NCI-H187 (cell line): ENCODE measurements at places on chromosomes 4 and X.
A peak's percentile ranks its signal among the peaks of the same experiment; 100 is the strongest.

DNA sequence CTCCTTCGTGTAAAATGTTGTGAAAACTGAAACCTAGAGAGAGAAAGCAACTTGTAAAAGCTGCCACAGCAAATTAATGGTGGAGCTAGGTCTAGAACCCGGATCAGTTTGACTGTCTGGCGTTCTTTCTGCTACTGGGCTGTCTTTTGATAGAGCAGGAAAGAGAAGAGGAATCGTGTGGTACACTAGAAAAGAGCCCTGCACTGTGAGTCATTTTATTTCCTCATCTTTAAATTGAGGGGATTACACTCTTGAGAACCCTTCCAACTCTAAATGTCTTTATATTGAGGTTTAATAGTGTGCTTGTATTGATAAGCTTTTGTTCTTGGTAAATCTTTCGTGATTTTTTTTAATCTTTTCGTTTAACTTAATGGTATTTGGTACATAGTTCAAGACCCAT, 4.3 kb downstream of the WDR44 start:
- no peak for DNase-seq

GRCh38 chr4:38024206-38024509, 64.0 kb downstream of the PTTG2 start:
- no peak for DNase-seq

GRCh38 chr4:110371016-110371770, 104.8 kb upstream of the ENPEP start:
- DNase-seq = no peak

GRCh38 chr4:3312362-3312761, 19.5 kb downstream of the RGS12 start:
- DNase-seq = no peak

- no peak for DNase-seq
Observed at GRCh38 chrX:71320126-71320525, 18.6 kb downstream of the ITGB1BP2 start.

- DNase-seq = peak; percentile 2
Observed at GRCh38 chrX:19904778-19905367, 17.5 kb upstream of the SH3KBP1 start.

DNA sequence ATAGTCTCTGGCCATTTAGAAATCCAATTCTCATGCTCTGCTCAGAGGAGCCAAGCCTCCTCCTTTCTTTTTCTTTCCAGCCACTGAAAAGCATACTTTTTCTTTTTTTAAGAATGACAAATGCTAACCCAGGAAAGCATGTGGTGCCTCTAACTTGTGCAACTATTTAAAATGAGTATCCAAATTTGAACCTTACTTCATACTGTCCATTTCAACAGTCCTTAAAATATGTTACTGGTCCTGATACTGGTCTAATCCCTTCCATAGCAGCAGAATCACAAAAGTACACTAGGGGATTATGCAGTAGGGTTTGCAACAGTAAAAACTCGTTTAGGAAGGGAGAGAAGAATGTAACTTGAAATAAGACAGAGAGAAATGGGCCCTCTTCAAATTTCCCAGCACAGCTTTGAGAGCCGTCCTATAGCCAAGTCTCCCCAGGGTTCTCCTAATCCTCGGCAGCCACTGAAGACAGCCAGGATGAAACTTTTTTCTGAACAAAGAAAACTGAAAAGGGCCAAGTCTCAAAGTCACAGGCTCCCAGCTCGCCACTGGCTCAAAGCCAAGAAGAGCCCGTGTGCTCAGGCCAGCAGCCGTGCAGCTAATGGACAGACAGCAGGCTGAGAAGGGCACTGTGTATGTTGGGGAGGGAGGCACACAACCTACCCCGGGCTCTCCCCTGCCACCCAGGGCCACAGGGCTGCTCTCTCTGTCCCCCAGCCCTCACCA, 39.5 kb downstream of the GPC4 start:
- DNase-seq = no peak

- no peak for DNase-seq
Observed at GRCh38 chr4:102783006-102783405, 22.2 kb upstream of the MANBA start.

- DNase-seq = no peak
Observed at GRCh38 chr4:152164561-152164960, 371.3 kb downstream of the FBXW7 start.

- DNase-seq = no peak
Observed at GRCh38 chrX:148522006-148522405, 21.6 kb downstream of the AFF2 start.

DNA sequence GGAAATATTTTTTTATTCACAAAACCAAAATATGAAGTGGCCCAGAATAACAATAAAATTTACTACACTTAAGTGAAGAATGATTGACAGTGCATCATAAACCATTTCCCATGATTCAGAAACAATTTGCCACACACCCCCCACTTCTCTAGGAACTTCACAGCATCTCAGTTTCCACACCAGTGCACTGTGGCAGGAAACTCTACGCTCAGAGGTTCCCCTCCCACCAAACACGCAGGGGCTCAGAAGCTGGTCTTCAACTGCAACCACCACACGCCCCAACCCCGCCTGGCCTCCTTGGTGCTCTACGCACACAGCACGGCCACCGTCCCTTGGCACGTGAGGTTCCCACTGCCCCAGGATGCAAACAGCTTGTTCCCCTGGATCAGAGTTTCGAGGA, 63.7 kb downstream of the ZFYVE28 start:
- DNase-seq = no peak

- no peak for DNase-seq
Observed at GRCh38 chr4:78720994-78721677, 55.0 kb upstream of the BMP2K start.

GRCh38 chr4:184163813-184164212, 53.9 kb downstream of the ENPP6 start:
- no peak for DNase-seq

DNA sequence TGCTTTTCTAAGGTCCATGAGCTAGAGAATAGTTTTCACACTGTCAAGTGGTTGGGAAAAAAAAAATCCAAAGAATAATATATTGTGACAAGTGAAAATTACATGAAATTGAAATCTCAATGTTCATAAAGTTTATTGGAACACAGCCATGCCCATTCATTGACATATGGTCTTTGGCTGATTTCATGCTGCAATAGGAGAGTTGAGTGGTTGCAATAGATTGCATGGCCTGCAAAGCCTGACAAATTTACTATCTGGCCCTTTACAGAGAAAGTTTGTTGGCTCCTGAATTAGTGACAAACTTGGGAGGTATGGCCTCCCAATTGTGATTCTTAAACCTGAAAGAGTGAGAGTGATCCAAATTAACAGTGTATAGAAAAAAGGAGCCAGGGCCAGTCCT, 115.5 kb upstream of the FAM9C start:
- no peak for DNase-seq

- DNase-seq = no peak
Observed at GRCh38 chr4:164056426-164057142, 562.1 kb downstream of the TMA16 start.

DNA sequence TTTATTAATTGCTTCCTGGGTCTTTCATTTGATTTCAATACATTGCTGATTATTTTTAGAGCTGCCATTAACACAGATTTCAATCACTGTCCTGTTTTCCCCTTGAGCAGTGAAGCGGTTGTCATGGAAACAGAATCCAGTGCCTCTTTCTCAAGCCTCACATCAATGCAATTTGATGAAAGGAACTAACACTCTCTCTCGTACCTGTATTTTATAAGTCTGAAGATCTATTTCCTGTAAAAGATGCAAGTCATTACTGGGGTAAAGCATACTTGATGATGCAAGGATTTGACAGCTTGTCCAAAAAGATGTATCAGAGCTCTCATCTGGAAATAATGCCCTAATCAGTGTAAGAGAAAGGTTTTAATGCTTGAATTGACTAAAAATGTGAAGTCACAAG, 17.9 kb upstream of the GASK1B start:
- DNase-seq = no peak

- no peak for DNase-seq
Observed at GRCh38 chr4:83174844-83175414, 60.4 kb upstream of the PLAC8 start.

GRCh38 chr4:10164877-10165283, 48.3 kb upstream of the WDR1 start:
- DNase-seq = peak; percentile 5

GRCh38 chr4:74311696-74312313, 3.5 kb downstream of the EPGN start:
- peak; percentile 36 for DNase-seq

DNA sequence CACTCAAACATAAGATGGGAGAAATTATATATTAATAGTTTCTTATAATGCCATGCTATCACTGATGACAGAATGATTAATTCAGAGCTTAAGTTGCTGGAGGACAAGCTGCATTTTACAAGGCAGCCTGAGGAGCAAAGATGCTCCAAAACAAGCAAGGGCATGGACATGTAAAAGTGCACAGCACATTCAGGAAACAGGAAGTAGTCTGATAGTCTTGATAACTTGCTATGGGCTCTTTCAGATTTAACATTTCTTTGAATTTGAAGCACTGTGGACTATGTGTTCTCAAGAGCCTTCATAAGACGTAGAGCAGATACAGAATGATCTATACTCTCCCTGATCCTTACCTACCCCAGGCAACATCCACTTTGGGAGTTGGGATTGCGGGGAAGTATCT, 50.0 kb downstream of the AMMECR1 start:
- no peak for DNase-seq

DNA sequence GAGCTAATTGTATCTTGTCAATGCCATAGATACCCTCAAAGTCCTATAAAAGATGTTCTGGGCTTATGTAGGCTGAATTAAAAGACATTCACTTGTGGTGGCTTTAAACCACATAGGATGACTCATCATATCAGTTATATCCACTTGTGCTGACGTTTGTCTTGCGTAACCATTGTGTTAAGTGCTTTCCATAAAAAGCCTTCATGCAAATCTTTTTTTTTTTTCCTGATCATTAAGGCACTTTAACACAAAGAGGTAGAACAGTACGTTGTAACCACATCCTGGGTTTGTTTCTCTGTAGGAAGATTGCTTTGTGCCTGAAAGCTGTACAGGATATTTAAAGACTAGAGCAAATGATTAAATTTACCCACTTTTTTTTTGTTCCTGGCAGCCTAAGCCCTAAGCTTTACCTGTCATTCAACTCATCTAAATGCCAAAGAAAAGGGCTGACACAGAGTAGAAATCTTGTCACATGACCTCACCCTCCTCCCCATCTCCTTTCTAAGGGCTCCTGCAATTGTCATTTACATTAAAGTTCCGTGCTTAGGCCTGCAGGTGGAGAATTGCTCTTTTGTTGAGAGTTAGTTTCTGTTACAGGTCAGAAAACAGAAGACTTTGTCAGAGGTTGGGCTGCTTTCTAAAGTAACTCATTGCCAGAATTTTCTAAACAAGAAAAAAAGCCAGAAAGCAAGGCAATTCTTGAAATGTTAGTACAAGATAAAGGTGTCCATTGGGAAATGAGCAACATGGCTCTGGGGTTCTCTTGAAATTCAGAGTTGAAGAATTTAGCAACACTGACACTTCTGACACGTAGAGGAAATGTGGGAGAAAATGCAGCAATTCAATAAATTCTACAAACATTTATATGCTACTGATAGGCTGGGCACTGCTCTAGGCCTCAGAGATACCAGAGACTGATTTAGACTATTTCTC, 555.6 kb downstream of the PPARGC1A start:
- DNase-seq = peak; percentile 86

- DNase-seq = no peak
Observed at GRCh38 chrX:111490688-111491087, 20.8 kb upstream of the SERTM2 start.

- no peak for DNase-seq
Observed at GRCh38 chr4:108203377-108203776, 34.6 kb upstream of the LEF1 start.

GRCh38 chr4:126427853-126428252, 1113.1 kb downstream of the FAT4 start:
- DNase-seq = no peak

- DNase-seq = no peak
Observed at GRCh38 chr4:11354531-11354930, 74.2 kb downstream of the HS3ST1 start.

- DNase-seq = no peak
Observed at GRCh38 chrX:153744210-153745066, 19.6 kb upstream of the PLXNB3 start.

DNA sequence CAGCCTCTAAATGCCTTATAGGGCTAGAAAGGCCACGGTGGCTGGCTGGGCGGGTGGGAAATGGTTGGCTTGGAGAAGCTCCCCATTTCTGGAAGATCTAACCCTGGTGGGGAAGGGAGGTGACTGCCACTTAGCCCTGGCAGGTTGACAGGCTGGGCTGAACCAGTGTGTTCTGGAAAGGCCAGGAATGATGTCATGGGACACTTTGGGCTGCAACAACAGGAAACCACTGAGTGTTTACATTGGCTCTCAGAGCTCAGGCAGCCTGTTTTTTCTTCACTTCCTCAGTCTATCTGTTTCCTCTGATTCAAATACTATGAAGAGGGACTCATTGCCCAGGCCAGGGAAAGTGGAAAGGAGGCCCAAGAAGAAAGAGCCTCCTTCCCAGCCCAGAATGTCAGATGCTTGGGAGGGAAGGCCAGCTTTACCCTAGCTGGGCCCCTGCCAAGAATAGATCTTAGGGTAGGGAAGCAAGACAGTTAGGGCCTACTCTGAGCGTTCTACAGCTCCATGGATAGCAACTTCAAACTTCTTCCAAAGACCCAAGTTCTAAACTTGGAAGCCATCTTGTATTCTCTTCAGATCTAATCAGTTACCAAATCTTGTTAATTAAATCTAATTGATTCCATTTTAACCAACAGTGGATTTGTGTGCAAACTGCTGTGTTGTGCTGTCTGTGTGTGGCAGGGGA, 65.8 kb upstream of the MSN start:
- DNase-seq = no peak

DNA sequence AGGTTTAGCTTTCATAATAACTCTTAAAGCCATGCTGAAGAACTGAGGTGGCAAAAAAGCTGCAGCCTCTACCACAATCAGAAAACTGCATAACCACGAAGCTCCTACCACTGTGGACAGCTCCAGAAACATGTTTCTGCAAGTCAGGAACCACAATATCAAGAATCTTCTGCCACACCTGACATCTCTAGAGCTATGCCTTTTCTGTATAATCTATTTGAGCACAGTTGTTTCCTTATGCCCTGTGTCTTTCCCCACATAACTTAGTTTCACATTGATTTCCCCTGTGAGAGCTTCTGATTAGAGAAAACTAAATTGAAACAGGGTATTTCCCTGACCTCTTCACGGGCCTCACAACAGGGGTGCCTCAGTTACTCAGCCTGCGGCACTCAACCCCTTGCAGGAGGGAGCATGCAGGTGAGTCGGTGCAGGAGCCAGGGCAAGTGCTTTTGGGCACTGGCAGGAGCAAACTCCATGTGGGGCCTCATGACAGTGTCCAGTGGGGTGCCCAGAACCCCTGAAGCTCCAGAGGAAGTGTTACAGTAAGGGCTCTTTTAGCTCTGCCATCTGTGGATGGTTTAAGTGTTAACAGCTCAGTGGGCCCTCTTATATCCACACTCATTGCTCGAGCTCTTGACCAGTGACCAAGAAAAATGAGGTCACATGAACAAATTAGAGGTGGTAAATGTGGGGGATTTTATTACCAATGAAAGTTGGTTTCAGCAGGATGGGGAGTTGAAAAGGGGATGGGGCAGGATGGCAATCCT, 132.8 kb upstream of the BMP3 start:
- no peak for DNase-seq

GRCh38 chrX:9882669-9883446, 84.3 kb upstream of the CLDN34 start:
- DNase-seq = no peak

- DNase-seq = no peak
Observed at GRCh38 chr4:8104491-8105305, 53.9 kb downstream of the ABLIM2 start.
